SK-MEL-5 (cell line): ENCODE measurements at places on chromosomes 3 and 15. TPM values are rescaled to one million over a fixed set of nuclear protein-coding genes. Genes with fewer than 3 reads are reported as not detected.

- DNase-seq, result no peak
Observed at GRCh38 chr3:24673596-24673995, 178.9 kb upstream of the THRB start.

TMCO5A gene
- not detected in 2 replicates for total RNA-seq

DNA sequence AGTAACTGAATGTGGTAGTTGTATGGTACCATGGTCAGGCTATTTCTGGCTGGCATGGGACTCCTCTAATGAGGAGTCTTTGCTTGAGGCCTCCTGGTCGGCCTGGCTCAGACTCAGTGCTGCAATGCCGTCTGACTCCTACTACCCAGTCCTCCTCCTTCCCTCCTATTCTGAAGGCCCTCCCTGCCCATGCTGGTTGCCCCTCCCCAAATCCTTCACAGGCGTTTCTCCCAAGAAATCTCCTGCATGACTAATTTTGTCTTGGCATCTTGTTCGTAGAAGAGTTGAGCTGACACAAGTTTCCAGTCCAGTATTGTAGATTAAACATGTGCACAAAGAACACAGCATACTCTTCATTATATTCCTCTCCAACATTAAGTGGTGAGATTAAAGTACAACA lies 115.5 kb downstream of the NFKBIZ start:
- DNase-seq, result no peak

CELSR3 gene
- total RNA-seq, result 3.2 and 3.6 TPM in 2 replicates

GRCh38 chr3:8341821-8342247 lies 159.8 kb upstream of the LMCD1 start:
- DNase-seq, result no peak

- no peak for DNase-seq
Observed at GRCh38 chr15:89749951-89750559, 994 bp downstream of the MESP1 start.

- no peak for DNase-seq
Observed at GRCh38 chr3:43727930-43728329, 37.2 kb downstream of the ABHD5 start.

VPS8 gene
- total RNA-seq, result 51.5 and 53.0 TPM in 2 replicates

NANOGP8 gene
- not detected in 2 replicates for total RNA-seq

GRCh38 chr15:85741021-85741421 lies 53.7 kb downstream of the KLHL25 start:
- DNase-seq, result no peak

GRCh38 chr3:3821777-3822176 lies 22.5 kb downstream of the LRRN1 start:
- DNase-seq, result no peak

IQCH gene
- 4.3 and 4.6 TPM in 2 replicates for total RNA-seq

GRCh38 chr15:41513506-41514227 lies at the start of gene LTK:
TSS of gene LTK (minus strand) at chr15:41513827. CDS start at chr15:41513709, 118 bp downstream.
- no peak for DNase-seq

PPP1R14D gene
- not detected in 2 replicates for total RNA-seq

- DNase-seq, result peak; percentile 33
Observed at GRCh38 chr15:47388299-47388698, 329.0 kb upstream of the SEMA6D start.

- no peak for DNase-seq
Observed at GRCh38 chr3:158702815-158703481, 29.3 kb downstream of the RARRES1 start.

C3orf33 gene
- total RNA-seq, result 12.8 and 15.1 TPM in 2 replicates

PLCH1 gene
- total RNA-seq, result 0.26 and 0.35 TPM in 2 replicates

DNA sequence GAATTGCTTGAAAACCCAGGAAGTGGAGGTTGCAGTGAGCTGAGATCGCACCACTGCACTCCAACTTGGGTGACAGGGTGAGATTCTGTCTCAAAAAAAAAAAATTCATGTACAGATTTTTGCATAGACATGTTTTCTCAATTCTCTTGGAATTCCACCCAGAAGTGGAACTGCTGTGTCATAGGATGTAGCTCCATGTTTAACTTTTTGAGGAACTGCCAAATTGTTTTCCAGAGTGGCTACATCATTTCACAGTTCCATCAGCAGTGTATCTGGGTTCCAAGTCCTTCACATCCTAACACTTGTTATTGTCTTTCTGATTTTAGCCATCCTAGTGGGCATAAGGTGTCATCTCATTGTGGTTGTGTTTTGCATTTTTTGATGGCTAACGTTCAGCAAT lies 9.9 kb downstream of the CAPN7 start:
- DNase-seq, result no peak

- no peak for DNase-seq
Observed at GRCh38 chr3:52502001-52502400, 6.9 kb downstream of the STAB1 start.

CASR gene
- not detected in 2 replicates for total RNA-seq

MYO5C gene
- 0.03 and 0.11 TPM in 2 replicates for total RNA-seq

ADGRG7 gene
- total RNA-seq, result not detected in 2 replicates

DNA sequence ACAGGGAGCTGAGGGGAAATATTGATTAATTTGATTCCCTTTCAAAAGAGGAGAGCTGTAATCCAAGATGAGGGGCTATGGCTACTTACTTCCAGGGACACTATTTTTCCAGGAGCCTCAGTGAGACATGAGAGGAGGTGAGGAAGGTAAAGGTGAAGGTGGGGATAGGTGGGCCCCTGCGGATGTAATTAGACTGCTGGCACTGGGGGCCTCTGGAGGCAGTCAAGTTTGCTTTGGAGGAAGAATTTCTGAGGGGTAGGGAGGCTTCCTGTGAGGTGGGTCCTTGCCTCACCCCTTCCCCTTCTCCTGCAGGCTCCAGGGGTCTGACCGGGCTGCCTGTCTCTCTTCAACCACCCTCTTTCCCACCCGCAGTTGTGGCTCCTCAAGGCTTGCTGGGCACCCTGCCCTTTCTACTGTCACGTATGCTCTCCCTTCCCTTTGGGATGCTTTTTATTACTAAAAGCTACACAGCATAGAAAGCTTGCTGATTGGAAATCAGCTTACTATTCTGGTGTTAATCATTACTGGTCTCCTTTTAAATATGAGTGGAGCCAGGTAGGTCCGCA lies 22.5 kb downstream of the GASK1A start:
- no peak for DNase-seq

BTLA gene
- total RNA-seq, result not detected in 2 replicates

MPI gene
- 70.2 and 93.5 TPM in 2 replicates for total RNA-seq

GRCh38 chr15:55241891-55242290 lies 45.1 kb upstream of the RSL24D1 start:
- no peak for DNase-seq

- DNase-seq, result no peak
Observed at GRCh38 chr15:69526081-69527061, 73.8 kb downstream of the RPLP1 start.

- DNase-seq, result peak; percentile 76
Observed at GRCh38 chr3:12405432-12406272, 78.6 kb upstream of the TSEN2 start.

- peak; percentile 13 for DNase-seq
Observed at GRCh38 chr3:10975695-10976234, 16.8 kb upstream of the SLC6A1 start.

DNA sequence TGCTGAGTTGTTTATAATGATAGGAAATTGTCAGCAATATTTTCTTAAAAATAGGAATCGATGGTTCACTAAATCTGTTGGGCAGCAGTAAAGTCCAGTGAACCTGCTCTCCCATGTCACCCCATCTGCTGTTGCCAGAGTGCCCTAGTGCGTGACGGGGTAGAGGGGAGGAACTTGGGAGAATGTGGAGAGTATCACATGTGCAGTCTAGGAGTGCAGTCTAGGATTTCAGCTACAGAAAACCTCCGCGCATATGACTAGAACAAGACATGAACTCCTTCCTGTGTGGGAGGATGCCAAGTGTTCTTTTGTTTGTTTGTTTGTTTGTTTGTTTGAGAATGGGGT lies 74.6 kb upstream of the ACAD9 start:
- no peak for DNase-seq

HDDC3 gene
- total RNA-seq, result 17.0 and 17.6 TPM in 2 replicates

DNA sequence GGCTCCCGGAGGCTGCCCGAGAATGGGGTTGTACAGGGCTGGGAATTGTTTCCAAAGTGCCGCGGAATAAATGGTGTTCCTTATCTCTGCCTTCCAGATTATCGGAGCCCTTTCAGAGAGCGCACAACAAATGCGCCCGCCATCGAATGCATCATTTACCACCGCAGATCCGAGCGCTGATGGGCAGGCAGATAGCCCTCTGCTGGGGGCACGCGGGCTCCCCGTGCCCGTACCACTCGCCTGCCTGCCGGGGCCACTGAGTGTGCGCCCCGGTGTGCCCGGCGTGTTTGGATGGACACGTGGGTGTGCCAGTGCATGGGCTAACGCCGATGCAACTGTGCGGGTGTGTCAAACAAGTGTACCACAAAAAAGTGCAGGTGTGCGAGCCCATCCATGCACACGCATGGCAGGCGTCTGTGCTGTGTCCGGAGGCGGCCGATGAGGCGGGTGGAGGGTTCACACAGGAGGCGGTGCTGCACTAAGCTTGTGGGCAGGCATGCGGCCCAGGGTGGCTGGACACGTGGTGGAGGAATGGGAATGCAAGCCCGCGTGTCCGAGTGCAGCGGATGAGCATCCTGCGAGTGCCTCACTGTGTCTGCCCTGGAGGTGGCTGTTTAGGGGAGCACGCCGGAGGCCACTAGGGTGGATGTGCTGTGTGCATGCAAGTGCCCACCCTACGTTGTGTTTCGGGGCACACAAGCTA lies 3.8 kb upstream of the GATA2 start:
- no peak for DNase-seq

DNA sequence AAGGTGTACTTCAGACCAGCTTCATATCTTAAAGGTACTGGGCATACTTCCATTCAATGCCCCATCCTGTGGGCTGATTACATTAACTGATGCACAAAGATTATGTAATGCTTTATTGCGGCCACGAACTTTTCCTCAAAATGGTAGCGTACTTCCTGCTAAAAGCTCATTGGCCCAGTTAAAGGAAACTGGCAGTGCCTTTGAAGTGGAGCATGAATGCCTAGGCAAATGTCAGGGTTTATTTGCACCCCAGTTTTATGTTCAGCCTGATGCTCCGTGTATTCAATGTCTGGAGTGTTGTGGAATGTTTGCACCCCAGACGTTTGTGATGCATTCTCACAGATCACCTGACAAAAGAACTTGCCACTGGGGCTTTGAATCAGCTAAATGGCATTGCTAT lies 3.4 kb downstream of the SKIL start:
- DNase-seq, result no peak

HYKK gene
- total RNA-seq, result 4.8 and 6.6 TPM in 2 replicates

DNA sequence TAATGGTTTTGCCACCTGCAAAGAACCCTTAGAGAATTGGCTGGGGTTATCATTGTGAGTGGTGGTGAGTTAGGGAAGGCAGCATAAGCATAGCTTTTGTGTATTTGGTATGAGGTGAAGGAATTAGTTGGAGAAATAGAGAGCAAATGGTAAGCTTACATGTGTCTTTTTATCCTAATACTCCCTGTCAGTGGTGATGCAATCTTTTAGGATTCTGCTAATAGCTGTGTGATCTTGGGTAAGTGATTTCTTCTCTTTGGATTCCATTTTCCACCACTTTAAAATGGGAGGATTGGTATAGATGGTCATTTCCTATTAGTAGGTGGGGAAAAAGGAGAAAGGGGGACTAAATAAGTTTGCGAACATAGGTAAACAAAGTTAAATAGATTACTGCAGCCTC lies 30.9 kb downstream of the PIAS1 start:
- no peak for DNase-seq

DNA sequence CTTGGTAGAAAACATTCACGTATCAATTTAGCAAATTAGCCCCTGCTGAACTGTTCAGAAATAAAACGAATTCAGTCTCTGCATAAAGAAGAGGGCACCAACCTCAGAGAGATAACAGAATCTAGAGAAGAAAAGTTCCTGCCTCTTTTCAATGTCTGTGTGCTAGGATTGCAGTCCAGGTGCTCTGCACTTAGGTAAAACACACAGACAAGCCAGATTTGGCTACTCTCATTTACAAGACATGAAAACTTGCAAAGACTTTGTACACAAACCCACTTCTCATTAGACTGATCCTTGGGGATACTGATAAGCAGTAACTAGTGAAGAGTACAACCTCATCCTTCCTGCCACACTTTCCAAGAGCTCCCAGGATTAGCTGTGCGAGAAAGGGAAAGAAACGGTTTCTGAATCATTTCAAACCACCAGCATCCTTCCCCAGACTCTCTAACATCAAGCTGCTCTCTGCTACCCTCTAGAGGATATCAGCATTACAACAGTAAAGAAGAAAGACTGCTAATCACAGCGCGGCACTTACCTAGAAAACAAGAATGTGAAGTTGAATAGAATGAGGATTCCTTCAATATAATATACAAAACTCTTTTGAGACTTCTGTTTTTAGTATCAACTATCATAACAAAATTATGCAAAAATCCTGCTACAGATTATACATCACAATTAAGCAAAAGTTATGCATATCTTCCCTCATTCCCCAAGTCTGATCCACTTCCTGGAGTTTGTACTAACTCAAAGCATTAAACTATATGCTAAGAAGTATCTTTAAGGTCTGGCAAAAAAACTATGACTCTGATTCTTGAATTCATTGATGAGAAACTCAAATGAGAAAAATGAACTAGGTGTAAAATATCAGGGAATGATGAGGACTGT lies 306.4 kb downstream of the MAGI1 start:
- DNase-seq, result peak; percentile 69

DNA sequence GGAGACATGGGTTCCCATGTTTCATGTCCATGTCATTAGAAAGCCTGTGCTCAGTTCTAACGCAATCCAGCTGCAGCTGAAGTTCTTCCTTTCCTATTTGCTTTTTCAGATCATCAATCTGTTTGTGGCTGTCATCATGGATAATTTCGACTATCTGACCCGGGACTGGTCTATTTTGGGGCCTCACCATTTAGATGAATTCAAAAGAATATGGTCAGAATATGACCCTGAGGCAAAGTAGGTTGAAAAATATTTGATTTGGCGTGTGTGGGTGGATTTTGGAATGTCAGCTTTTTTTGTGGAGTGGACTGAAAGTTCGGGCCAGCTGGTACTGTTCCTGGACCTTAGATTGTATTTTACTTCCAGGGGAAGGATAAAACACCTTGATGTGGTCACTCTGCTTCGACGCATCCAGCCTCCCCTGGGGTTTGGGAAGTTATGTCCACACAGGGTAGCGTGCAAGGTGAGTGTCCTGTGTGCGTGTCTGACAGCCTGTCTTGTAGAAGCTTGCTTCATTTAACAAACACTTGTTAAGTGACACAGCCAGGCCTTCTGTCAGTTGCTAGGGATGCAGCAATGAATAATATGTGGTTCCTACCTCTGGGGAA lies 69.6 kb downstream of the CHDH start:
- DNase-seq, result no peak

DNA sequence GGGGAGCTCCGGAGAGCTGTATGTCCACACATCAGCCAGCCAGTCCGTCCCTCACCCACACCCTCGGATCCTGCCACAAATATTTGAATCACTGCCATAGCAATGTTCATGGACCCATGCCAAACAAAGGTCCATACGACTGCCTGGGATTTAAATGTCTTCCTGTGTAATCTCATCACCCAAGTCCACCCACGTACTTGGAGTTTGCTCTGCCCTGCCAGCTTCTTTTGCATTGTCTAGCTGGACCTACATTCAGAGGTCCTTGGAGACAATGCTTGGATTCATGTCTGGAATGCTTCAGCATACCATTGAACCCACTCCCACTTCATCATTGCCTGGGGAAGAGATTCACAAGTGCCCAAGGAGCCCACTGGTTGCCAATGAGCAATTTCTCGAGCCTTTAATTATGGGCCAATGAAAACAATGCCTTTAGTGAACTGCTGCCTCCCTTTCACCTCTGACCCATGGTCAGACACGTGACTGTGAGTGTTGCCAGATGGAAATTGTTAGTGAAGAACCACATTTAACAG lies 90.4 kb upstream of the PHLDB2 start:
- DNase-seq, result peak; percentile 77

SERPINI2 gene
- not detected in 2 replicates for total RNA-seq

CPEB1 gene
- 14.1 and 19.1 TPM in 2 replicates for total RNA-seq

SUSD5 gene
- 2.2 and 3.0 TPM in 2 replicates for total RNA-seq

- DNase-seq, result peak; percentile 94
Observed at GRCh38 chr3:42581709-42582473, at the start of gene SEC22C. TSS of gene SEC22C (minus strand) at chr3:42581967. CDS start at chr3:42569046, 12,921 bp downstream.

- DNase-seq, result no peak
Observed at GRCh38 chr3:23659274-23659673, 146.5 kb upstream of the UBE2E1 start.
